Vagina (tissue), 2 donors: ENCODE measurements at places on chromosomes 1 and 21.

DNA sequence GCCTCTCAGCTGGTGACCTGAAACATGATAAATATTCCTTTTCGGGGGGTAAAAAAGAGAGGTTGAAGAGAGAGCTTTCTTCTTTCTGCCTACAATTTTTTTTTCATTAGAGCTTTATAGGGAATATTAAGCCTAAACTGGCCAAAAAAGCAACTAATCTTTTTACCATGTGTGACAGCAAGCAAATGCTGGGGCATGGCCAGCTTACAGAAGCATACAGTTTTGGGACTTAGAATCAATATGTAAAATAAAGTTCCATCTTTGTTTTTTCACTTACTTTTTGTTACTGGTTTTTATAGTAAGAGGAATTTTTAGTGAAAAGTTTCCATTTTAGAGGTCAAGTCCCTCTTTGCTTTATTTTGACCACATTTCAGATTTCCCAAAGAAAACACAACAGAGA, 301.2 kb upstream of the DEPDC1 start:
- no peak for DNase-seq

DNA sequence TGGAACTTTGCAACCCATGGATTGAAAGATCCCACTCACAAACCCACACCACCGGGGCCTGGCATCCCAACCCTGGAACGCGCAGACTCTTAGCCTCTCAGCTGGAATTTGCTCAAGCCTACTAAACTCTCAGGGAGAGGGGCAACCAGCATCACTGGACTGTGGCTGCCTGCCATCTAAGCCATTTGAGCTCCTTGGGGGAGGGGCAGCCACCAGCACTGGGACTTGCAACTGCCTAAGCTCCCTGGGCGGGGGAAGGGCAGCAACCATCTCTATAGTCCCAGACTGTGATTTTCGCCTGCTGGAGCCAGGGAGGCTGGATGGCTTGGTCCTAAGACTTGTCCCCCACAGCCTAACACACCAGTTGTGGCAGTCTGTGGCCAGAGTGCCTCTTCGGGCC, 122.3 kb downstream of the SNX7 start:
- DNase-seq, result no peak

- DNase-seq, result peak; percentile 80
Observed at GRCh38 chr1:248818505-248819374, 7.0 kb downstream of the SH3BP5L start.

DNA sequence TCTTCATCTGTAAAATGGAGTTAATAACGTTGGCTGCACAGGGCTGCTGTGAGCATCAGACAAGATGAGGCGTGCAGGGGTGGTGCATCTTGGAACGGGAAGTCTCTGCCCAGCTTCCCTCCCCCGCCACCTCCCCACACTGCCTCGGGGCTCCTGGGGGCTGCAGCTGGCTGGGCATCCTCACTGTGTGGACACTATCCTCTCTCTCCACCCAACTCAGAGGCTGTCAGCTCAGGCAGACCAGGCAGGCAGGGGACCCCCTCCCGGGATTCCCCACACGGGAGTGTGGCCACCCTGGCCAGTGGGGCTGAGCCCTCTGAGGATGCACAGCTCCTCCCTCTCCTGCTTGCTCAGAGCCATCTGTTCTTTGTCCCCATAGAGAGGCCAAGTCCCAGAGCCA, 122.7 kb downstream of the CCDC185 start:
- DNase-seq, result no peak

DNA sequence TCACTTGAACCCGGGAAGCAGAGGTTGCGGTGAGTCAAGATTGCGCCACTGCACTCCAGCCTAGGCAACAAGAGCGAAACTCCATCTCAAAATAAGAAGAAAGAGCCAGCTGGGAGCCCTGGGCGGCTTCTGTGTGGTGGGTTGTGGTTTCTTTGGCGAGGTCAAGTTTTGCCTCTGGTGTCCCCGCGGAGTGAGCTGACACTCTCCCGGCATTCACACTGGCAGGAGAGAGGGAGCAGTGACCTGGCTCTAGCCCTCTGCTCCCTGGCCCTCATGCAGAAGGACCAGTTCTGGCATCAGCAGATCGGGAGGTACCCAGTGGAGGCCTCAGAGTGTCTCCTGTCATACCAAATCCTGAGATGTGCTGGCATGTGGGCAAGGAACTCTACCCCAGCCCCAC, 81.0 kb upstream of the VAMP3 start:
- no peak for DNase-seq

DNA sequence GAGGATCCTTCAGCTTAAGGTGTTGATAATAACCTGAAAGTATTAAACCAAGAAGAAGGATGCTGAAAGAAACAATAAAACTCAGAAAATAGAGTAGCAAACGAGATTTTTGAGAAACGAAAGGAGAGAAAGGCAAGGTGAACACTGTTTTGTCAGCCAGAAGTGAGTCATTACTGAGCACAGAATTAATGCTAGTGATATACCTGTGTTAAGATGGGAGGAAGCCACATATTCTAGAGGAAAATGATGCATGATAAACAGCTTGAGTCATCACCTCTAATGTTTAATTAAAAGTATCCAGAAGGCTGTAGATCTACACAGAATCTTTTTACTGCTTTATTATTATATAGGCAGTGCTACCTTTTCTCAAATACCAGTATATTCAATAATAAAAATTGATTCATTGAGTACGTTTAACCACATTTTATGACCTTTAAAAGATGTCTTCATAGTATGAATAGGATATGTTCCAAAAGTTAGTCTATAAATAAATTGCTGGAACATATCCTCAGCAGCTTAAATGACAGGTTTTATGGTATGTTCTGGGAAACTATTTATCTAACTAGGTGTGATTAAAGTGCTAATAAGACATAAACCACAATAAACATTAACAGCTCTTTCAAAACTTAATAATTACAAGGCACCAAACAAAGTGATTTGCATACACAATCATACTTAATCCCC, 10.3 kb downstream of the SH3GLB1 start:
- no peak for DNase-seq

- DNase-seq, result no peak
Observed at GRCh38 chr1:40411294-40411693, 37.8 kb downstream of the SMAP2 start.

DNA sequence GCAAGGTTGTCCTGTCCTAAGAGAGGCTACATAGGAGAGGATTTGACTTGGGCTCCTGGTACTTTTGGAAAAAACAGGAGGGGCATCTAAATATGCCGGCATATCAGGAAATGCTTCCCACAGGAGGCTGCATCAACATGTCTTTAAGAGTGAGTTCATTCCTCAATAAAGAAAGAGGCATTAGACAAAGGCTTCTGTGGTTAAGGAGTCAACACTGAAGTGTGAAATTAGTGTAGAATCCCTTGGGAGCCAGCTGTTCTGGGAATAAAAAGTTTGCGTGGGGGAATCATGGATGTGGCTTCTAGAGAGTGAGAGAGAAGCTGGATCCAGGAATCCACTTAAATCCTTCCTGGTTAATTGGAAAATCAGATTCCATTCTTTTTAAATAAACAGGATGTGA, 69.5 kb downstream of the DNM3 start:
- DNase-seq, result no peak

- DNase-seq, result no peak
Observed at GRCh38 chr1:154607106-154607608, 829 bp downstream of the ADAR start.

- no peak for DNase-seq
Observed at GRCh38 chr1:168673974-168674683, 54.9 kb downstream of the DPT start.
